HS-5 (cell line): ENCODE measurements at places on chromosomes 4 and X.

GRCh38 chr4:53866055-53866454 is 198.3 kb downstream of the CHIC2 start:
- no peak for DNase-seq

- DNase-seq = no peak
Observed at GRCh38 chr4:17092736-17093437, 194.4 kb upstream of the LDB2 start.

GRCh38 chr4:30620711-30621110 is 99.5 kb upstream of the PCDH7 start:
- no peak for DNase-seq

GRCh38 chr4:94390804-94391410 is 48.3 kb upstream of the HPGDS start:
- no peak for DNase-seq

DNA sequence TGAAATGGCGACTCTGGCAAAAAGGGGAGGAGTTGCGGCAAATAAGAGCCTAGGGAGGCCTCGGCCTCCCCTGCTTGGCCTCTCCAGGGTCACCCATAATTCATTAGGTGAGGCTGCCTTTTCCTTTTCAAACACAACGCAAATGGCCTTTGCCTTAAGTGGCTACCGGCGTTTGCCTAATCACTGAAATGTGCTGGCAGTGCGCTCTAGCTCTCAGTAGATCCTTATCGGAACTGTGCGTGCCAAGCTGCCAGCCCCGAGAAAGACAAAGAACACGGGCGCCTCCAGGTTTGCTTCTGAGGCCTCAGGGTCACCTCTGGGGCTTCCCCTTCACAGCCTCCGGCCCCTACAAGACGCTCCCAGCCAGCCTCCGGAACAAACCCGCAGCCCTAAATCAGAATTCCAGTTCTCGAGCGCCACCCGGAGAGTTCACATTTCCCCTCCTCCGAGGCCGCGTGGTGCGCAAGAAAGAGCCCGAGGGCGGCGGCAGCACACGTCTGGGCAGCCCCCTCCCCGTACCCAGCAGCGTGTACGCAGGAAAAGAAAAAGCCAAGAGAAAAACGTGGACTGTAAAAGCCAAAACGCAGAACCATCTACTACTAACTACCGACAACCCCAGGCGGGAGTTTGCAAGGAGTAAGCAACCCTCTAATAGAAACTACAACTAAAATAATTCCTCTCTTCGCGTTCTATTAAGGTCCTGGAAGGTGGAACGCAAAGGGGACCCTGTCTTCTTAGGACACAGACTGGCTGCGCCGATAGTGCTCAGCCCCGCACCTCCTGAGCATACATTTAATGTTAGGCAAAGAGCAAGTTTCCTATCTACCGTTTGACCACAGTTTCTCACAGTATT is 76.5 kb upstream of the BCOR start:
- DNase-seq = no peak

- no peak for DNase-seq
Observed at GRCh38 chrX:10314530-10315104, 157.8 kb downstream of the CLCN4 start.

DNA sequence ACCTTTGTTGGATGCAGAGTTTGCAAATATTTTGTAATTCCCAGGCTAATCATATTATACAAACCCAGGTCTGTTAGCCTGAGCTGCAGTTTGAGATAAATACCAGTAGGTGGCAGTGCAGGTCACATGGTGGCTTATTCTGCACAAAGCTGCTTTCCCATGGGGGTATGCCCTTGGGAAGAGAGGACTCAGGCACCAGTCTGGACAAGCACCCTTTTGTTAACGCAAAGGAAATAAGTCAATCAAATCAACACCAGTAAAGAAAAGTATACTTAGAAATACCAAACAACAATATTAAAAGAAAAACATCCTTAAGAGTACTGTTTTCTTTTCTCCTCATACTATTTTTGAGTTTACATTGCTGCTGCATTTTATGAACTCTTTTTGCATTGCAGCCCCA is 389.0 kb upstream of the ZFP42 start:
- DNase-seq = no peak

DNA sequence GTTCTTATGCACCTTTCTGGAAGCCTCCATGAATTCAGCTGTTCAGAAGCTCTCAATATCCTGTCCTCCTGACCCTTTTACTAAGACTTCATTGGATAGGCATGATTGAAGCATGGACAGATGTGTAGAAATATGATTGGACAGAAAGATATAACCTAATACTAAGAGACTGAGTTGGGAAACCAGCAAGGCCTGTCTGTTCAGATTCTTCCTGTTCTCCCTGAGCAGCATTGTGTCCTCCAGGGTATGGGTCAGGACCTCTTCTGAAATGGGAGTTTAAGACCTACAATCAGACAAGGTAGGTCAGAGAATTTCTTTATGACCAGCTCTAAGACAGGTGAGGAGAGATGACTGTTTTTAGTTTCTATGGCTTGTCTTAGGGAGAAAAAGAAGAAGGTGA is 23.9 kb upstream of the MAGEA11 start:
- DNase-seq = no peak

DNA sequence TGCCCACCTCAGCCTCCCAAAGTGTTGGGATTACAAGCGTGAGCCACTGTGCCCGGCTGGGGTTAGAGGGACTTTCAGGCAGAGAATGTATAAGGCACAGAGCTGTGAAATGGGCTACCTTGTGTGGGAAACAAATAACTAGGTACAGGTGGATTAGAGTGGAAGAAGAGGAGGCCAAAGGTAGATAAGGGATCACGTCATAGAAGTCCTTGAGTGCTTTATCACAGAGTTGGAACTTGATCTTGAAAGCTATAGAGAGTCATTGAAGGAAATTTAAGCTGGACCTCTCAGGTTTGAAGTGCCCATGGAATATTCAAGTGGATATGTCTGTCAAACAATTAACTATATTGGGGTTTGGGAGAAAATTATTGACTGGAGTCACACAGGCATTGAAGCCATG is 8.4 kb downstream of the N4BP2 start:
- DNase-seq = no peak

- no peak for DNase-seq
Observed at GRCh38 chrX:149036086-149036485, 469.0 kb downstream of the IDS start.
